ENCODE measurements at places on chromosomes 16 and 17. TPM values are rescaled to one million over a fixed set of nuclear protein-coding genes. Genes with fewer than 3 reads are reported as not detected.

DNA sequence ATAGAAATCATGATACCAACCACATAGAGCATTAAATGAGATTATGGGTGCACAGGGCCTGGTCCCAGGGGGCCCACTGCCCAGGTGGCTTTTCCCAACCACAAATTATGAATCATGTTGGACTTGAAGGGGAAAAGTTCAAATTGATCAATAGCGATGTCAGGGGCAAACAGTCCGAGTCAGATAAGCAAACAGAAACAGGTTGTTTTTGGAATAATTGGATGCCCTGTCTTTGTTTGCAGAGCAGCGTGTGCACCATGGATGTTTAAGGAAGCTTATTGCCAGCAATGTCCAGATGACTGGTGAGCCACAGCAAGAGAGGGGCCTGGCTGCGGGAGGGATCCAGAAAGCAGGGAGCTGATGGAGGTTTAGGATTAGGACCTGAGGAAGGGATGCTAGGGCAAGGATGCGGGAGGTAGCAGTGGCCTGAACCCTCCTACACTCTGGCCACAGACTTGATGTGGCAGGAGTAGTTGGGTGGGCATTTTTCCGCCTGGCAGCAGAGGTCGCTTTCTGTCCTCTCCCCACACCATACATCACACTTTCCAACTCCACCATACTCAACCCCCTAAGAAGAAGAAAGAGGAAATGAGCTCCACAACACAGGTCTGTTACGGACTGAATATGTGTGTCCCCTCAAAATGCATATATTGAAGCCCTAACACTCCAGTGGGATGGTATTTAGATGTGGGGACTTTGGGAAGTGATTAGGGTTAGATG, 266.4 kb upstream of the RPL38 start:
- DNase-seq: no peak

The OR1G1 gene
- polyA plus RNA-seq: not detected

DNA sequence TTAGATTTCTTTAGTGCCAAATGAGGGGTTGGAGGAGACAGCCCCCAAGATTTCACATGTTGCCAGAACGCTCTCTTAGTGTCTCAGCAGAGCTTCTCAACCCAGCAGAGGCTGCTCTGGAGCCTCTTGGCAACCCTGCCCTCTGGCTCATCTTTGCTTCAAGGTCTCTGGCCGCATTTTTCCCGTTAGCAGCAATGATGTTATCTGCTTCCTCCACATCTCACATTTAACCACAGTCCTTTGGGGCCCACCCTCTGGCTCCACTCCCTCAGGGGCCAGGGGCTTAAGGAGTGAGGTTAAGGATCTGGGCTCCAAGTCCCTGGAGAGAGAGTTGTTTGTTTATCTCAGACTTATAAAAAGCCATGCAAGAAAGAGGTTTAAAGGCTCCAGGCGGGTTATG, 3.3 kb upstream of the XYLT1 start:
- no peak for DNase-seq

- no peak for DNase-seq
These were observed 127.0 kb upstream of the NLRP1 start for GRCh38 chr17:5711344-5711743.

DNA sequence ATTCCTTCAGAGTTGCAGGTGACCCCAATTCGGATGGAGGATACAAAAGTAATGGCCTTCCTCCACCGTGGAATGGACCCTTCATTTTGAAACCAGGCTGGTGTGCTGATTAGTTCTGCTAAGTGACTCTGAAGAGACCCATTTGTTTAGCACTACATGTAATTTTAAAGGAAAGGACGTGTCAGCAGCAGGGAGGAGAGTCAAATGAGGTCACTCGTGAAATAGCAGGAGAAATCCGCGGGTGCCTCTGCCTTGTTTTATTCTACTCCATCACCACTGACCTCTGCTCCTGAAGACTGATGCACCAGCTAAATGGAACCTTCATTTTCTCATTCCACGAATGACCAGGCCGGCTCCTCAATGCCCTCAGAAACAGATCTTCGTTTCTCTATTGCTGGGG, 589.2 kb downstream of the CDH11 start:
- no peak for DNase-seq

DNA sequence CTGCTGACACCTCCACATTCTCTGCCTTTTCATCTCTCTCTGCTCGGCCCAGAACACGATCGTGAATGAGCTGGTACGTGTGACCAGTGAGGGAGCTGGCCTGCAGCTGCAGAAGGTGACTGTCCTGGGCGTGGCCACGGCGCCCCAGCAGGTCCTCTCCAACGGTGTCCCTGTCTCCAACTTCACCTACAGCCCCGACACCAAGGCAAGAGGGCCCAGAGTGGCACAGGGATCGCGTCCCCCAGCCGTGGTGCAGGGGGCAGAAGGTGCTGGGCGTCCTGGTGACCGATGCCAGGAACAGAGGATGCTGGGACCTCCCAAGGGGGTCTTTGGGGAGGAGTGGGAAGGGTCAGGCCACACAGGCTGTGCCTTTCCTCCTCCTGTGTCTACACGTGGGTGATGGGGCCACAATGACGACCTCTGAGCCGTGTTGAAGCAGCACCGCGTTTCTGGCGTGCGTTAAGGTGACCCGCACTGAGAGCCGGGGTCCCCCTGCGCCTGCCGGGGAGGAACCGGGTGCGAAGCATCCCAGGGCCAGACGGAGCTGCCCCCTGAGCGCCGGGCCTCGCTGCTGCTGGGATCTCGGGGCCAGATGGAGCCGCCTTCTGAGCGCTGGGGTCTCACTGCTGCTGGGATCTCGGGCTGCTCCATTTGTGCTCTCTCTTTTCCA, 17.4 kb downstream of the GAA start:
- no peak for DNase-seq

DNA sequence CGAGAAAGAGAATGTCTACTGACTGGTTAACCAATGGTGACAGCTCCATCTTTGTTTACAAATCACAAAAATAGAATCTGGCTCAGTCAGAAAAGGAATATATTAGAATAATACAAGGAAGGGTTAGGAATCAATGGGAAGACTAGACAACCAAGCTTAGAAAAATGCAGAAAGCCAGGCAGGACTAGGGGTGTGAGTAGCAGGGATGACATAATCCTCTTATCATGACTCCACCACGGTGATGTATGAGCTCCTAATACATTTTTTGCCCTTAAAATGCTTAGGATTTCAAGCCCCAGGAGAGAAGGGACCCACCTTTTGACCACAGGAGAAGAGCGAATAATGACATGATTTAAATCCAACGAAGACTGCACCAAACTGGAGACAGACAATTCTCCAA, 252.3 kb downstream of the CHD9NB start:
- DNase-seq: no peak
